Liver (tissue), 10 donors: ENCODE measurements at places on chromosomes 1 and 21. TPM values are rescaled to one million over a fixed set of nuclear protein-coding genes. Genes with fewer than 3 reads are reported as not detected.

- no peak for DNase-seq
Observed at GRCh38 chr1:27372808-27373690, 1.6 kb downstream of the FCN3 start.

DNA sequence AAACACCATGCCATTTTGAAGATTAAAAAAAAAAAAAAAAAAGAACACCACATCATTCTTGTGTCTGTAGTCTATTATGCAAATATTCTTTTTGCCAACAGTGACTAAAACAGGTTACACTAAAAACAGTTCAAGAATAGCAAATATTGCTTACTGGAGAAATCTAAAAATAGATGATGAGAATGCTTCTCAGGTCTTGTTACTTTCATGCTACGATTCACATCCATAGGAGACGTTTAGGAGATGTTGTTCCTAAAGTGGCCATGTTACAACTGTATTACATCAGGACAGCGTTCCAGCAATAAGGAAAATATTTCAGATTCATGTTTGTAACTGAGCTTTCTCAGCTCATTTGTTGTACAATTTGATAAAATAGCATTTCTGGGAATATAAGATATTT, 32.3 kb downstream of the RAB3GAP2 start:
- no peak for DNase-seq

DNA sequence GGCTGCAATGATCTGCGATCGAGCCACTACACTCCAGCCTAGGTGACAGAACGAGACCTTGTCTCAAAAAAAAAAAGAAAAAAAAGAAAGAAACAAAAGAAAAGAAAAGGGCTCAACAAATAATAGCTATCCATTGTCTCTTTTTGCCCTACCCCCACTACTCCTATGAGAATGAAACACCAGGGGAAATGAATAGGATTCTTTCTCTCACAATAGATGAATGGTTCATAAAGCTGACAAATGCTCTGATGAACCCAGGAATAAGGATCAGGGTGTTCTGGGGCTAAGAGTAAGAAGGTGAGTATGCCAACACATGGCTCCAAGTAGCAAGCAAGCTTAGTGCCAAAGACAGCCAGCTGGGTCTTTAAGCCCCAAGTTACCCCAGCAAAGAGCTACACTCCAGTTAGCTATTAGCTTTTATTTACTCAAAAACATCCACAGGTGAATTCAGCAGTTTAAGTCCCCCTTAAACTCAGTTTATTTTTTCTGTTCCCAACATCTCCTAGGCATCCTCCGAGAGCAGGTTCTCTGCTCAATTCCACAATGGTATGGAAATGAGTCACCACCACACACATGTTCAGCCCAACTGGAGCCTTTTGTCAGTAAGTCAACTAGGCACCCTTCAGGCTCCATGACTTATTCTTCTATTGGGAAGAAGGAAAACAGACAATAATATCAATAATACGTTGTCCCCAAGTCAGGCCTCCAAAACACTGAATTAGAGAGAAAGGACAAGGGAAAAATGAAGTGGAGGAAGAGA, 4.2 kb downstream of the ADORA3 start:
- DNase-seq, result no peak

DNA sequence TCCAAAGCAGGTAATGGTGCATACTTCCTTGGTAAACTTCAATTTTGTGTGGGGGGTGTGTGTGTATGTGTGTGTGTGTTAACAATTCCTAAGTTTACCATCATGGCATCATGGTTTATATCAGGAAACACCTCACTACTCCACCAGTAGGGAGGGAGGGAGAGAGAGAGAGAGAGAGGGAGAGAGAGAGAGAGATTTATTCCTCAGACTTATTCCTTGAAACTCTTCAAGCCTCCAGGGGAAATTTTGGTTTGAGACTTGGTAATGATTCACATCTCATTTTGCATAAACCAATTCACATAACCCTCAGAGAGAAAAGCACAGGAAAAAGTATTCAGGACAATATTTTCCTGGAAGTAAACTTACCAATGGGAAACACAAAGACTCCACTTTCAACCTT, 115.0 kb downstream of the TTLL7 start:
- DNase-seq, result no peak

GRCh38 chr1:206766251-206766856, 4.2 kb upstream of the IL19 start:
- no peak for DNase-seq

DNA sequence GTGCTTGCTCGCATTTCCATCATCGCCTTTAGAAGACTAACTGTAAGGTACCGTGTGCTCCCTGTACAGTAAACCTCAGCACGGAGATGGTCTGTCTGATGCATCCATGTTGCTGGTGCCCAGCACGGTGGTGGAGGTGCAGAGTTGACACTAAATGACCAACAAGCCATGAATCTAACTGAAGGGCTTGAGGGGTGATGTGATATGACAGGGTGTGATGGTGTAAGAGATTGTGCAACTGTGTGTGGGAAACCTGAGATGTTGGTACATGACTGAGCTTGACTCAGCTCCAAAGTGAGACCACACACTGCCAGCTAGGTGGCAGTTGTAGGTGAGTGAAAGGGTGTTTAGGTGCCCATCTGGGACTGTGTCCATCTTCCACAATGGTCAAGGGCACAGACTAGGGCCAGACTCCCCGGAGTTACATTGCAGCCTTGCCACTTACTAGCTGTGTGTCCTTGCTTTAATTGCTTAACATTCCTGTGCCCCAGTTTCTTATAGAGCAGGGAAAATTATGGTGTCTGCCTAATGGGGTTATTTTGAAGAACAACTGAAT, 21.4 kb downstream of the SLC2A1 start:
- peak; percentile 56 for DNase-seq

The BPNT1 gene
- polyA plus RNA-seq, result 13.1 TPM

The DHRS3 gene
- polyA plus RNA-seq, result 170 TPM
